ENCODE measurements at places on chromosomes 6 and 20.

- no peak for DNase-seq
Measured at GRCh38 chr6:30813631-30814145, 69.3 kb upstream of the IER3 start.

DNA sequence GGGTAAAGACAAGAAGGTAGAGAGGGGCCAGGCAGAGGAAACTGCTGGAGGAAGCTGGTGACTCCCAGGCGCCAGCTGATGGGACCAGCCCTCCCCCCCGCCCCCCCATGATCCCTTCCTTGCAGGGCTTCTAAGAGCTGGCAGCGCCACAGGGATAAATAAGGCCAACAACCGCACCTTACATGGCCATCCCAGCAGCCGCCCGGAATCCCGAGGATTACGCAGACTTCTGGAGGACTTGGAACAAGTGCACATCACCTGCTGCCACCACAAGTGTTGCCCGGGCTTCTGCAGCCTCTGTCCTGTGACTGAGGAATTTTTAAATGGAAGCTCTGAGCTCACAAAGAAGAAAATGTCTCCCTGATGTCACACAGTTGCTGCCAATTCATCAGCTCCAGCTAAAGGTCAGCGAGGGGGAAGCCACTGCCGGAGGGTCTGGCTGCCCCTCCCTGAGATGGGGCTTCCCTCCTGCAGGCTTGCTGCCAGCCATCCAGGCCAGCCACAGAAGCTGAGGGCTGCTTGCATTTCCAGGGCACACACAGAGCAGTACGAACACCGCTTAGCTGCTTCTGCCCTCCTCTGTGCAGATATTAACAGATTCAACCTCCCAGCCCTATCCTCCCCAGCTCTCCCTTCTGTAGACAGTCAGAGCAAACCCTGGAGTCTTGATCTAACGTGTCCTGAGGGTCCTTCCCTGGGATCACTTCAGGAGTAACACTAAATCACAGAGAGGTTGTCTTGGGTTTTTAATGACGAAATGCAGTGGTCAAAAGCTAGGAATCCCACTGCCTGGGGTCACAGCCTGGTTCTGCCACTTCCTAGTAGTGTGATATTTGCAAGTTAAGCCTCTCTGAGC lies 38.6 kb upstream of the PIM1 start:
- peak; percentile 87 for DNase-seq

DNA sequence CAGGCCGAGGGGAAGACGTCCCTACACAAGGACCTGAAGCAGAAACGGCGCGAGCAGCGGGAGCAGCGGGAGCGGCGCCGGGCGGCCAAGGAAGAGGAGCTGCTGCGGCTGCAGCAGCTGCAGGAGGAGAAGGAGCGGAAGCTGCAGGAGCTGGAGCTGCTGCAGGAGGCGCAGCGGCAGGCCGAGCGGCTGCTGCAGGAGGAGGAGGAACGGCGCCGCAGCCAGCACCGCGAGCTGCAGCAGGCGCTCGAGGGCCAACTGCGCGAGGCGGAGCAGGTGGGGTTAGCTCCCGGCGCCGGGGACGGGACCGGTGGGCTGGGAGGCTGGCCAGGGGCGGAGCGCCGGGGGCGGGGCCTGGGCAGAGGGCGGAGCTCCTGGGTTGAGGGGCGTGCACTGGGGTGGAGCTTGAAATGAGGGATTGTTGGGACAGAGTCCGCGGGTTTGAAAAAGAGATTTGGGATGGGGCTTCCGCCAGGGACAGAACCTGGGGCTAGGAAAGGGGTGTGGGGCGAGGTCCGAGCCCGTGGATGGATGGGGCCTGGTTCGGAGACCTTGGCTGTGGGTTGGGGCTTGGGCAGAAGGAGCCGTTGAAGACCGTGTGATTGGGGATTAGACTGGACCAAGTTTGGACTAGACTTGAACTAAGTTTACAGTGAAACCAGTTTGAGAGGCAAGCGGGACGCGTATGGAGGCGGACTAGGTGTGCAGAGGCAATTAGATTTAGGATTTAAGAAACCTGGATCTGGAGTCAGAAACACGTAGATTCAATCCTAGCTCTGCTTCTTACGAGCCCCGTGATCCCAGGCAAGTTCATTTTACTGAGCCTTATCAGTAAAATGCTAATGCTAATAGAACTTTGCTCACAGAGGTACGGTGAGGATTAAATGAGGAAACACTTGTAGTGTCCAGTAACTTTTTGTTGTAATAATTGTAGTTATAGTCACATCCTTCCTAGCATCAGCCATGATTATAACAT lies 20.9 kb downstream of the DEF6 start:
- peak; percentile 69 for DNase-seq

DNA sequence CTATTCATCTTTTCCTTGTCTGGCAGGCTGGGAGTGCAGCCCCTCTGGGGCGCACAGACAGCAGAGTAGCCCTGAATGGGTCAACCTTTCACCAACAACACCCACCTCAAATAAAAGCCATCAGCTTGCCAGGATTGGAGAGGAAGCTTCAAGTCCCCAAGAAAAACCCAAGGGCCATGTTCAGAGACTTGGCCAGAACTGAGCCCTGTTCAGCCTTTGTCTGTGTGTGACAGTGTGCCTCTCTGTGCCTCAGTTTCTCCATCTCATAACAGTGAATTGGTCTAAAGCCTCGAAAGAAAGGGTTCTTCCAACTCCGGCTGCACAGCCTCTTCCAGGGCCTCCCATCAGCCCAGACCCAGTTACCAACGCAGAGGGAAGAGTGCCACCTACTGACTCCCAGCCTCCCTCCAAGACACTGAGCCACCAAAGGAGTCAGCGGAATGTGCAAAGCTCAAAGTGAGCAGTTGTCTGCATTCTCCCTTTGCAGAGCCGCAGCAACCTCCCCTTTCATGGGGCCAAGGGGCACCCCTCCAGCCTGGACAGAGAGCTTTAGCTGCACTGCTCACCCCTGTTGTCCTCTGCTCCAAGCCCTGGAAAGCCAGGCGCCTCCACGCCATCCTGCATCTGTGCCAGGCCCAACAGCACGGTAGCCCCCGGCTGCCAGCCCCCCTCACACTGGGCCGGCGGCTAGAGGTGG lies 82.7 kb upstream of the TOP1 start:
- DNase-seq = no peak

DNA sequence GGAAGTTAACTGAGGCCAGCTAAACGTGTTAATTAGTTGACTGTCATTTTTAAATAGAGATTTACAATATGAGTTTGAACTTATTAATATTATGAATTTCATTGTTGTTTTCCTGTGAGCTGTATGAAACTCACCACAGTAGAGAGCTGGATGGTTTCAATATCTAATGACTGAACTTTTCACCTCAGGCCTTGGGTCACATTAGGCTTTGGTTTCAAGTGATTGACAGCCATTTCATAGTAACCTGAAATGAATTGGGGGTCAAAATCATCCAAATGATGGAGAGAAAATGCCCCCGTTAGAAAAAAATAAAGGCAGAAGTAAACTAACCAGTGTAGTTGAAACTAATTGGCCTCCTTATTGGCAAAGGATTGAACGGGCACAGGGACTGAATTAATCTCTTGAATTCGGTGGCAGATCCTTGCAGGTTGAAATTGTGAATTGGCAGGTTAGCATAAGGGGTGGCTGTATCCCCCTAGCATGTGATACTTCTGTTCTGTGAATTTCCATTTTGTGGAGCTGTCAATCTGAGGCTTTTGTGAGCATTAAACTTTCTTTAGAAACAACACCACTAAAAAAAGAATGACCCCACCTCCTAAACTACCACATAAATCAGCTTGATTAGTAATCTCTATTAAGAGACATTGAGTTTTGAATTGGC lies 155.1 kb upstream of the MMS22L start:
- no peak for DNase-seq

DNA sequence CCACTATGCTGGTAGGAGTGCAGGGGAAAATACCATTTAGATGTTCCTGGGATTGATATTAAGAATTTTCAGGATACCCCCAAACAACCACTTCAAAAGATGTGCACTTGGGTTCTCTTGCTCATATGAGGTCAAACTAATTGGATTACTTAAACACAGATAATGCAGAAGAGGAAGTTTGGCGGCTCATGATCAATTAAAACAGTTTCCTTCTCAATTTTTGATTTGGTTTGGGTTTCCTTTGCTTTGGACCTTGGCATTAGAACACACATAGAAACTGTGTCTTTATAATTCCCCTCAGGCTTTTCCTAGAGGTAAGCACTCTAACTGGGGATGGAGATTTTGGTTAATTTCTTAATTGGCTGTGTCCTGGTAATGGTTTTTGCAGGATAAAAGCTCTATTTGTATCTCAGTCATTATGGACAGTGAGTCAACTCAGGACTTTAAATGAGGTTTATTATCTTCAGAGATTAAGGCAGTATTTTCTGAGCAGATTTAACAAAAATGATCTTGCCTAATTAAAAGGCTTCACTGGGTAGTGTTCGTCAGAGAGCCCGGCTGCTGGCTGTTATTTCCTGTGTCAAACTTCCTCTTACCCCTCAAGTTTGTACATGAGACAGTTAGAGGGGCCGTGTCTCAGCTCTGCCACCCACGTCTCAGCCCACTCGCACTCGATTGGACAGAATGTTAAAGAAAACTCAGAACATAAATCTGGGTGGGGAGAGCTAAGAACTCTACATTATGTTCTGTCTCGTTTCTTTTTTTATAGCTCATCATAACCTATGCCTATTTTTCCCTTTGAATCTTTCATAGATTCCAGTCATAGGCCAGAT lies 50.3 kb upstream of the PREP start:
- no peak for DNase-seq

- DNase-seq = no peak
Measured at GRCh38 chr20:24863356-24863755, 85.7 kb upstream of the CST7 start.
